ENCODE measurements at places on chromosomes 1 and 21.

DNA sequence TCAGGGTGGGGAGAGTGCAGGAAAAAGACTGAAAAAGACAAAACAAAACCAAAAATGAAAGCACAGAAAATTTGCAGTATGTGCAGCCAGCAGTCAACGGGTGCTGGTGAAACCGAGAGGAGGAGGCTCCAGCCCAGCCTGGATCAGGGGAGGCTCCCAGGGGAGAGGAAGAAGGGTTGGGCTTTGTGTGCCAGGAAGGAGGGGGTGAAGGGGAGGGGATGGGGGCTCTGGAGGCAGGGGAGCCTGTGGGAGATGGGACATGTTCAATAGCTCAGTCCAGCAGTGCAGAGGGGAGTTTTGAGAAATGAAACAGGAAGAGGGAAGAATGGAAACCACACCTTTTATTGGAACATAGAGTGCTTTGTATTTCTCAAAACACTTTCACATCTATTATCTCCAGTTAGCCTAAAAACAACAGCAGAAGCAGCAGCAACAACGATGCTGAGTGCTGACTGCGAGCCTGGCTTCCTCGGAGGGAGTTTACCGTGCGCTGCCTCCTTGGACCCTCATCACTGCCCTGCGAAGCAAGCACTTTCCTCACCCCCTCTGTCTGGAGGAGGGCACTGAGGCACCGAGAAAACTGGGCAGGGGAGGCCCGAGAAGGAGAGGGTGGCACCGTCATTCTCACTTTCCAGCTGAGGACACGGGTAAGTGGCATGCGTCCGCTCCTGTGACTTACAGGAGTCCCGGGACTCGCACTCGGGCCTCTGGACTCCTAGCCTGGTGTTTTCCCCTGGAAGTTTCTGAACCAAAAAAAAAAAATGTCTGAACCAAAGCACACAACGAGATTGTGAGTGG lies 62.9 kb downstream of the MDM4 start:
- DNase-seq, result peak; percentile 76

- DNase-seq, result no peak
These were observed 19.4 kb downstream of the RPS6KC1 start for GRCh38 chr1:213070406-213070805.

- DNase-seq, result no peak
These were observed 90.7 kb downstream of the ASH1L start for GRCh38 chr1:155471891-155472290.

- no peak for DNase-seq
These were observed 10.2 kb upstream of the LRRN2 start for GRCh38 chr1:204695692-204696091.

DNA sequence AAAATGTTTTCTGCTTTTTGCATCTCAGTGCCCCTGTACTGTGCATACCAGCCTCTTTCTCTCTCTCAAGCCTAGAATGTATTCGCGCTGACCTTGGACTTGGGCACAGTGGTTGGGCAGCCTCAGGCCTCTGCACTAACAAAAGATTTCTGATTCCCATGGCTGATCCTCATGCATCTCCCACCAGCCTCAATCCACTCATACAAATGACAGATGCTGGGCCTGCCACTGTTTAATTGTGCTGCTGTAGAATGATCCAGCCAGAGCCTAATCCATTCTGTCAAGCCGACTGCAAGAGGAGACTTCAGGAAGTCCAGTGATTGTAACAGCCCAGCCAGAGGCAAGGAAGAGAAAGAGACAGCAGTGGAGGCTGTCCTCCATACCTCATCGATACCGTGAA lies 180.8 kb downstream of the ASTN1 start:
- peak; percentile 72 for DNase-seq

DNA sequence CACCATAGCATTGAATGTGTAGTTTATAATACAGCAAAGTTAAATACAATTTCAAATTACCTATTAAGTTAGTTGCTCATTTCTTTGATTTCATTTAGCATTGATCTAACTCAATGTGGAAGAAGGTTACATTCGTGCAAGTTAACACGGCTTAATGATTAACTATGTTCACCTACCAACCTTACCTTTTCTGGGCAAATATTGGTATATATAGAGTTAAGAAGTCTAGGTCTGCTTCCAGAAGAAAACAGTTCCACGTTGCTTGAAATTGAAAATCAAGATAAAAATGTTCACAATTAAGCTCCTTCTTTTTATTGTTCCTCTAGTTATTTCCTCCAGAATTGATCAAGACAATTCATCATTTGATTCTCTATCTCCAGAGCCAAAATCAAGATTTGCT lies at the start of gene ANGPTL3:
ANGPTL3 (plus strand) TSS at position 240 of the 400 bp plus-strand sequence; CDS start at position 287, 47 bp downstream.
- no peak for DNase-seq

Data from WERI-Rb-1 (cell line).